ENCODE measurements at places on chromosomes 13 and 19.

DNA sequence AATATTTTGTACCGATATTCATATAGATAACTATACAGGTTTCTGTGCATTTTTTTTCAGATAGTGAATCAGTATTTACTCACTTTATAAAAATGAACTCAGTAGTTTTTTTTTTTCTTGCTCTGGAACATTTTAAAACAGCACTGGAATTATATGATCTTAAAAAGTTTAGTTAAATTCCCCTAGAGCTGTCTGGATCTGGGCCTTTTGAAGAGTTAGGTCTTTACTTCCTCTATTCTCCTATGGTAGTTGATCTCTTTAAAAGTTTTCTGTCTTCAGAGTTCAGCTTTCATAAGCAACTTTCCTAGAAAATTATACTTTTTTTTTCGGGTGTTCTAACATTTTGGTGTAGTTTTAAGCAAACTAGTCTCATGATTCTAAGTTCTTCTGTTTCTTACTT, 21.8 kb upstream of the RBM26 start:
- no peak for DNase-seq

- DNase-seq: no peak
These were observed 1581.3 kb downstream of the EFNB2 start for GRCh38 chr13:104954210-104954609.

DNA sequence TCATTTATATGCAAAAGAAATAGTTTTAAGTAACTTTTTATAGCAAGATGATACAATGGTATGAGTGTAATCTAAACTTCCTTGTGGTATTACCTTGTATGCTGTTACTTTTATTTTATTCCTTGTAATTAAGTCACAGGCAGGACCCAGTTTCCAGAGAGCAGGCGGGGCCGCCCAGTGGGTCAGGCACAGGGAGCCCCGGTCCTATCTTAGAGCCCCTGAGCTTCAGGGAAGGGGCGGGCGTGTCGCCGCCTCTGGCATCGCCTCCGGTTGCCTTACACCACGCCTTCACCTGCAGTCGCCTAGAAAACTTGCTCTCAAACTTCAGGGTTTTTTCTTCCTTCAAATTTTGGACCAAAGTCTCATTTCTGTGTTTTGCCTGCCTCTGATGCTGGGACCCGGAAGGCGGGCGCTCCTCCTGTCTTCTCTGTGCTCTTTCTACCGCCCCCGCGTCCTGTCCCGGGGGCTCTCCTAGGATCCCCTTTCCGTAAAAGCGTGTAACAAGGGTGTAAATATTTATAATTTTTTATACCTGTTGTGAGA, 10.2 kb downstream of the PLPPR3 start:
- no peak for DNase-seq

DNA sequence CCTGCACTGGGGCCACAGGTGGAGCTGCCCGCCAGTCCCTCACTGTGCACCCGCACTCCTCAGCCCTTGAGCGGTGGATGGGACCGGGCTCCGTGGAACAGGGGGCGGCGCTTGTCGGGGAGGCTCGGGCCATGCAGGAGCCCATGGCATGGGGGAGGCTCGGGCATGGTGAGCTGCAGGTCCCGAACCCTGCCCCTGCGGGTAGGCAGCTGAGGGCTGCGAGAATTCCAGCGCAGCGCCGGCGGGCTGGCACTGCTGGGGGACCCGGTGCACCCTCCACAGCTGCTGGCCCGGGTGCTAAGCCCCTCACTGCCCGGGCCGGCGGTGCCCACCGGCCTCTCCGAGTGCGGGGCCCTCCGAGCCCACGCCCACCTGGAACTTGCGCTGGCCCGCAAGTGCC, 877.5 kb upstream of the PCDH9 start:
- DNase-seq: no peak

- DNase-seq: no peak
These were observed 2.9 kb upstream of the GPR18 start for GRCh38 chr13:99261059-99261458.

- no peak for DNase-seq
These were observed 2.8 kb upstream of the CEACAM5 start for GRCh38 chr19:41705393-41706174.

DNA sequence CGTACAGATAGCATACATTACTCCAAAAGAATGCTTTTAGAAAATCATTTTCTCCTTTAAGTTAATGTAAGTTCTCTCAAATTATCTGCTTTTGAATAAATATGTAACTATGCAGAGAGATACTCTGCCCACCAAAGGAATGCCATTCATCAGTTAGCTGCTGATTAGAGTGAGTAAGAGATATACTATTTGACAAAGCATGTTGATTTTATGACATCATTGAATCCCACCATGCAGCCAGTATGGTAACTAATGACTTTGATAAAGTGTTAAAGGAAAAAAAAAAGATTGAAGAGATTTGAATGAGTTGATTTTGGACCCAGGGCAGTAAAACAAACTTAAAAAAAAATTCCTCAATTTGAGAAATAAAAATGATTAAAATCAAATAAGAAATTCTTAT, 521.5 kb downstream of the SLITRK6 start:
- DNase-seq: no peak

- DNase-seq: no peak
These were observed 2.6 kb downstream of the ADAT3 start for GRCh38 chr19:1907563-1908363.

DNA sequence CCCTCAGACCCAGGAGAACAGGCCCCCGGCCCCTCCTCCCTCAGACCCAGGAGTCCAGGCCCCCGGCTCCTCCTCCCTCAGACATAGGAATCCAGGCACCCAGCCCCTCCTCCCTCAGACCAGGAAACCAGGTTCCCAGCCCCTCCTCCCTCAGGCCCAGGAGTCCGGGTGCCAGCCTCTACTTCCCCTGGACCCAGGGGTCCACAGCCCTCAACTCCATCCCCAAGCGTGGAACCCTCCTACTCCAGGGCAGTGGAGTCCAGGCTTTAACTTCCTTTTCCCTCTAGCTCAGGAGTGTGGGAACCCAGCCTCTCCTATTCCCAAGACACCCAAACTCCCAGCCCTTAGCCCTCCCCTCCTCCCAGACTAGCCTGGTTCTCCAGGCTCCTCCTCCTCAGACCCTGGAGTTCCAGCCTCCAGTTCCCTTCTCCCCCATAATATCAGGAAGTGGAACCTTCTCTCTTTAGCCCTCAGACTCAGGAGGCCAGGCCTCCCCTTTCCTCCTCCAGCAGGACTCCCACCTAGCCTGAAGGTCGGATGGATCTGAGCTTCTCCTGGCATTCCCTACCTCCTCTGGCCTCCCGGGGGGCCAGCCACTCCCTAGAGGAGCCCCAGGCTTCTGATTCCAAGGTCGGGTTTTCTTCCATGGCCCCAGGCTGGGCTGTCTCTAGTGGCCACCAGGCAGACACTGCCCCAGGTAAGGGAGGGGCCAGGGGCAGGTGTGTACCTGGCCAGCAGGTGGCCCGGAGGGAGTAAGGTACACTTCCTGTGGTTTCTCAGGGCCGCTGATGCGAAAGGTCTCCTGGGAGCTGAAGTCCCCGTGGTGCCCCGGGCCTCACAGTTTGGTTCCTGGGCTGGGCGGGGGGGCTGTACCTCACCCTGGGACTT, at the start of gene TMC4:
Gene TMC4, minus strand, starts transcription at position 690 of the 888 bp plus-strand sequence. Its CDS starts 43 bp downstream, at position 647.
- DNase-seq: no peak

GRCh38 chr19:45812297-45812696, 2.8 kb downstream of the RSPH6A start:
- DNase-seq: no peak

DNA sequence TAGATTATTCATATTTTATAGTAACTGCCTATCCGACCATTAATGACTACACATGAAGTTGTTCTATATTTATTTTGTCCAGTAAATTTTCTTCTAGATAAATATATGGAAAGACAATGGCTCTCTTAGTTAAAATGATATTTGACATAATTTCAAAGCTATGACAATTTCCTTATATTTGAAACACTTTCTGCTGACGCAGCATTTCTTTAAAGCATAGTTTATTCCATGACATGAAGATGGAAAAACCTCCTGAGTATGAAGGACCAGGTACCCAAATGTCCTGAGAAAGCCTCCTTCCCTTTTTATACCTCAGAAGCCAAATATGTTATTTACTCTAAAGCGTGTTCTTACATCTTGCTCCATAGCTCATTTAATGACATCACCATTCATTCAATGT, 831.6 kb downstream of the EFNB2 start:
- DNase-seq: no peak

DNA sequence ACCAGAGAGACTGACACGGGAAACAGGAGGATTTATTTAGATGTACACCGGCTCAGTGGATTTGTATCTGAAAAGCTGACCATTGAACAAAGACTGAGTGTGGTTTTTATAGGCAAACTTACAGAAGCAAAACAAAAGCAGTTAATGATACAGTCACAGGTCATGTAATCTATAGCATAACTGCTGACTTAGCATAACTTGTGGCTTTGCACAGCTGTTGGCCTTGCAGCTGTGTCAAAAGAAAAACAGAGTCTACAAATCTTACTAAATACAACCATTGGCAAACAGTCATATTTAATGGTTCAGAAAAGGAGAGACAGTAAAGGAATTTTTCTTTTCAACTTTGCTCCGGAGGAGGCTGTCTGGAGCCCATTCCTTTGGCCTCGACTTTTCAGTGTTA, 2.3 kb upstream of the ILF3 start:
- DNase-seq: no peak

- DNase-seq: no peak
These were observed 3.4 kb downstream of the SLITRK1 start for GRCh38 chr13:83878691-83879430.

Data from cortex of kidney (tissue), 1 donor.